ENCODE measurements at places on chromosomes 6 and 20.

- DNase-seq: no peak
Measured at GRCh38 chr6:26437550-26437949, 2.8 kb upstream of the BTN3A3 start.

DNA sequence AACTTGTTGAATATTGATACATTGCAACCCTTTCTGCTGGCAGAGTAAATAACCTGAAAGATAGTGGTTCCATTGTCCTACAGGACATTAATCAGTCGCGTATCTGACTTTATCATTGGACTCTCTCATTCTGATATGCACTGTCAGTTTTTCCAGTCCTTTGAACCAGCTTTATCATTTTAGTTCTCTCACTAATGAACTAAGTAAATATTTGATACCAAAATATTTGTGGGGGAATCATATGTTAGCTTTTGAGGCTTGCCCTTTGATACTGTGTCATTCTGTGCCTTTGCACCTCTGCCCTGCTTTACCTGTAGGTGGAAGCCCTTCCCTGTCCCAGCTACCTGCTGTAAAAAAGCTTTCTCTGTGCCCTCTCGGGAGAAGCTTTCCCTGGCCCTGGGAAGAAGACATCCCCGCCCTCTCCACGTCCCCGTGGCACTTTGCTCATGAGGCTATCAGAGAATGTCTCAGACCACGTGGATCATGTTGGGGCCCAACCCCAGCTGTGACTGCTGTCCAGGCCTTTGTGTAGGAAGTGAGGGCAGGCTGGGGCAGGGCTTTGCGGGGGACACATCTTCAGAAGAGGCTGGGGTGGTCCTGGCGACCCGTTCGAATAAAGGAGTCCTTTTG is 117.8 kb upstream of the NXT1 start:
- no peak for DNase-seq

- DNase-seq: no peak
Measured at GRCh38 chr20:7736336-7736735, 203.9 kb downstream of the HAO1 start.

DNA sequence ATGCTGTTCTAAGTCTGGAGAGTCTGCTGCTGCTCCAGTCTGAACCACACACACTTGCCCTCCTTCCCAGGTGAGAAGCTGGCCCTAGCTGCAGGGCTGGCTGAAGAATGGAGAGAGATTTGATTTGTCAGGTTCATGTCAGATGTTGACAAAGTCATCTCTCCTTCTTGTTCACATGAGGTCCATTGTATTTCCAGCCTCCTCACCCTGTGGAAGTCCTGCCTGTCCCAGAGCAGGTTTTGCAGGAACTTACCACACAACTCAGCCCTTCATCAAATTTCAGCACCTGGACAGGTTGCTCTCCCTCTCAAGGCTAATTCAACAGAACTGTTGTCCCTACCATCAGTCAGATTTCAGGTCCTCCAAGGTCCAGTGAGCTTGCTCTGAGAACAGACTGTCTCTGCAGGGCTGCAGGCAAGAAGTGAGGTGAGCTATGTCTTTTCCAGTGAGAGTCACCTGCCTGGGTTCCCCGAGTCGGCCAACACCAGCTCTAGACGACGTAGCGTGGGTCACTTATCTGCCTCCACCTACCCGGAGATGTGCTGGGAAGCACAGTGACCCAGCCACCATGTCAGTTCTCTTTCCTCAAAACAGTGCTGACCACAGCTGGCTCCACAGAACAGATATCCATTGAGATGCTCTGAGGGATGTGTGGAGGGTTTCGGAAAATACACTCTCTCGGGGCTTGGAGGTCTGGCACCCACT is 58.0 kb upstream of the CD93 start:
- DNase-seq: no peak

DNA sequence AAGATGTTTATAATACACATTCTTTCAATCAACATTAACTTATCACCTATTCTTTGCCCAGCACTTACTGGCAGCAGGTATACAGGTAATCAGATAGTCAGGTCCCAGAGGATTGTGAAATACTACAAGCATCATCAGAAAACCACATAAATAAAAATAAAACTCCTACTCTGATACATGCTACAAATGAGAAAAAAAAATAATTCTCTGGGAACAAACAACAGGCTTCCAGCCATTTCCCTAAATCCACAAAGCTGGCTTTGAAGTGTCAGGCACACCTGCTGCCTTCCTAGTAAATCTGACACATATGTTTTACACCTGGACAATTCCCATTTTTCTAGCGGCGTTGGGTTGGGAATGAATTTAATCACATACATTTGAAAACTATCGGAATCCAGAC is 384.5 kb upstream of the CDH4 start:
- DNase-seq: peak; percentile 33

DNA sequence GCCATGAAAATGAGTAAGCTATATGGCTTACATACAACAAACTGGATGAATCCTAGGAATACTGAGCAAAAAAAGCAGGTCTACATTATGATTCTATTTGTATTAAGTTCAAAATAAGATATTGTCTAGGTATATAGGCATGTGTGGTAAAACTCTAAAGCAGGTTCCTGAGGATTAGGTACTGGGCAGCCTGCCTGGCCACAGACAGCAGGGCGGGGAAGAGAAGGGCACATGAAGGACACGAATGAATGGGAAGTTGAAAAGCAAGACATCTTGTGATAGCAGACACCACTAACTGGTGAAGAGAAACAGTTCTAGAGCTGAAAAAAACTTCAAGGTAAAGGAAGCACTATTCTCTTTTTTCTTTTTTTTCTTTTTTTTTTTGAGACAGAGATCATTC is 72.6 kb upstream of the SLC4A11 start:
- DNase-seq: no peak

DNA sequence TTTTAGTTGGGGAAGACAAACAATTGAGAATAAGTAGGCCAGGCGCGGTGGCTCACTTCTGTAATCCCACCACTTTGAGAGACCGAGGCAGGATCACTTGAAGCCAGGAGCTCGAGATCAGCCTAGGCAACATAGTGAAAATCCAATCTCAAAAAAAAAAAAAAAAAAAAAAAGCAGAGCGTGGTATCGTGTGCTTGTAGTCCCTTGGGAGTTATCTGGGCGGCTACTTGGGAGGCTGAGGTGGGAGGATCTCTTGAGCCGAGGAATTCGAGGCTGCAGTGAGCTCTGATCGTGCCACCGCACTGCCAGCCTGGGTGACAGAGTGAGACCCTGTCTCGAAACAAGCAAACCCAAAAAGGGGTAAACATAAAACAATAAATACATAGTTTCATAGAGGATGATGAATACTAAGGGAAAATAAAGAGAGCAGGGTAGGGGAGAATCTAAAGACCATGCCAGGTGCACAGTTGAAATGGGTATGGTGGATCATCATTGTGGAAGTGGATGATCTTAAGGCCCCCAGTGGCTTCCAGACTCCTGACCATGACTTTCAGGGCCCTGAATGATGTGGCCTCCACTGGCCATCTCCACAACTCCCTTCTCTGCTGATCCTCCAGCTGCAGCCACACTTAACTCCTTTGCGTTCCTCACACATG is 947 bp downstream of the POFUT1 start:
- DNase-seq: no peak

DNA sequence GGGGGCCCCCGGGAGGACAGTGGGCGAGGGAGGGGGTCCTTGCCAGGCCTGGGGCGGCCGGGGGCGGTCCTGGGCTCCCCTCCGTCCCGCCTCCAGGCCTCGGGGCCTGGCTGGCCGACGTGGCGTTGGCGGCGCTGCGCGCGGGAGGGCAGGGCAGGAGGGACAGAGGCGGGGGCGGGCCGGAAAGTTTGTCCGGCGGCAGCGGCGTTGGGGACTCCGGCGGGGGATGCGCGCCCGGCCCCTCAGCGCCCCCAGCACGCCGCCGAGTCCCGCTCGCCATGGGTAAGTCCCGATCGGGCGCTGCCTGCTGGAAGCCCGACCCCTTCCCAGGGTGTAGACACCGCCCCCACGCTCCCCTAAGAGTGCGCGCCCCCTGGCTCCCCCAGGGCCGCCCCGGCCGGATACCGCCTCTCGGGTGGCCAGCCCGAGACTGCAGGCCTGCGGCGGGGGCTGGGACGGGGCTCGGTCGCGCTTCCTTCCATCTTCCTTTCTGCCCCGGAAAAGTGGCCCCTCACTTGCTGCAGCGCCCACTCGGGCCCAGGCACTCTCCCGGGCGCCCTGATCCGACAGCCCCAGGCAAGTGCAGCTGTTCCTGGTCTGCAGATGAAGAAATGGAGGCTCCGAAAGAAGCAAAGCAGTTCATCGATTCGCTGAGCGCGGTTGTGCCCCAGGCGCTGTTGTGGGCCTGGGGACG is at the start of gene SLC2A10:
Gene SLC2A10, plus strand, starts transcription at position 191 of the 694 bp plus-strand sequence. Its CDS starts 88 bp downstream, at position 279.
- no peak for DNase-seq

DNA sequence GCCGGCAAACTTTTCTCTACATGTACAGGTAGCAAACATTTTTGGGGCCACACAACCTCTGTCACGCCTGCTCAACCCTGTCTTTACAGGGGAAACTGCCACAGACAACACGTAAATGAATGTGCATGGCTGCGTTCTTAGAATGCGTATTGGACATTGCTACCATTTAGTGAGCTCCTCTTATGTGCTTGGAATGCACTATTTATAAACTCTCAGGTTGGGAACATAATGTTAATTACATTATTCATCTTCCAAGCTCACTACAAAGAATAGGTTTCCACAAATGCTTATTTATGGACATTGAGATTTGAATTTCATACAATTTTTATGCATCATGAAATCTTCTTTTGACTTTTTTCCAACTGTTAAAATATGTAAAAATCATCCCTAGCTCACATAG is 92.0 kb upstream of the RPS6KA2 start:
- DNase-seq: no peak

DNA sequence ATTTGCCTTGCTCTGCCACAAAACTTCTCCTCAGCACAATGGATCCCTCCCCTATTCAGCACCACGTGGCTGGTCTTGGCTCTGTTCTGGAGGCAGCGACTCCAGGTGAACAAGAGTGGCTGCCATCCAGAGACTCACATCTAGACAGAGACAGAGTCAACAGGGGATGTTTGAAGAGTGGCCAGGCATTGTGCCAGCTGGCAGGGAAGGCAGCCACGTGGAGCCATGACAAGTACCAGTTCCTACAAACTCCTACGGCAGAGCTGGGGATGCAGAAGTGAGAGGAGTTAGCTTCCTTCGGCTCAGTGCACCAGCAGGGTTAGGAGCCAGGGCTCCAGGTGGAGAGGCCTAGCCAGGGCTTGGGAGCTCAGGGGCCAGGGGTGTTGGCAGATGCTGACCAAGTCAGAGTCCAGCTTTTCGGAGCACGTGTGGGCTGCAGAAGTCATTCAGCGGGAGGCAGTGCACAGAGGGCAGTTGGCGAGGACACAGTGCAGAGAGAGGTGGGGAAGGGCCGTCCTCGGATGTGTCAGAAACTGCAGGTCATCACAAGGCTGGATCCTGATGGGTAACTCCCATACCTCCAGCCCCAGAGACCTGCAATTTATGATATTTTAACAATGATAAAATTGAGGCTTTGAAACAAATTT is 171.7 kb upstream of the PDE10A start:
- DNase-seq: peak; percentile 91

GRCh38 chr6:55734256-55734655 is 141.1 kb downstream of the BMP5 start:
- DNase-seq: no peak

DNA sequence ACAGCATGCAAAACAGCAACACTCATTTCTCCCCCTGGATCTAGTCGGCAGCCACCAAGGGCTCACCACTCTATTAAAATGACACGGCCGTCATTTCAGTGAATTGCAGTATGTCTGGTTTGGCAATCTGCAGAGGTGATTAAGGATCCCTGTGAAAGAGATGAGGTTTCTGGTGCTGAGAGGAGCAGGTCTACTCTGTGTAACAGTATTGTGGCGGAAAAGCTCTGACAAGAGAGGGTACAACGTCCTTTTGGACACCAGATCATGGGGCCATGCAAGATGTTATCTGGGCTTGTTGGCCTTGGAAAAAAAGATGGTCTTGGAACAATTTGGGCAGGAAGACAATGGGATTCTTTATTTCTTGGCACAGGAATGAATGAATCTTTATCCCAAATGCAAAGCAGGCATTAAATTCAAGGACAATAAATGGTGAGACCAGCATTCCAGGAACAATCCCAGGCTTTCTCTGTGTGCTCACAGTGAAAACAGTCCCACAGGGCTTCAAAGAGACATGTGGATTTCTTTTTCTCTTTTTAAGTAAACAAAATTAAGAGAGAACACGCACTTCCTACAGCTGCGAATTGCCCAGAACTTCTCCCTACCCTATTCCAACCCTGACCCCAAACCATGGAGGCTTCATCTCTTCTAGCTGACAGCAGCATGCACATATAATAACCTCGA is 33.7 kb upstream of the ADGRF1 start:
- DNase-seq: no peak

DNA sequence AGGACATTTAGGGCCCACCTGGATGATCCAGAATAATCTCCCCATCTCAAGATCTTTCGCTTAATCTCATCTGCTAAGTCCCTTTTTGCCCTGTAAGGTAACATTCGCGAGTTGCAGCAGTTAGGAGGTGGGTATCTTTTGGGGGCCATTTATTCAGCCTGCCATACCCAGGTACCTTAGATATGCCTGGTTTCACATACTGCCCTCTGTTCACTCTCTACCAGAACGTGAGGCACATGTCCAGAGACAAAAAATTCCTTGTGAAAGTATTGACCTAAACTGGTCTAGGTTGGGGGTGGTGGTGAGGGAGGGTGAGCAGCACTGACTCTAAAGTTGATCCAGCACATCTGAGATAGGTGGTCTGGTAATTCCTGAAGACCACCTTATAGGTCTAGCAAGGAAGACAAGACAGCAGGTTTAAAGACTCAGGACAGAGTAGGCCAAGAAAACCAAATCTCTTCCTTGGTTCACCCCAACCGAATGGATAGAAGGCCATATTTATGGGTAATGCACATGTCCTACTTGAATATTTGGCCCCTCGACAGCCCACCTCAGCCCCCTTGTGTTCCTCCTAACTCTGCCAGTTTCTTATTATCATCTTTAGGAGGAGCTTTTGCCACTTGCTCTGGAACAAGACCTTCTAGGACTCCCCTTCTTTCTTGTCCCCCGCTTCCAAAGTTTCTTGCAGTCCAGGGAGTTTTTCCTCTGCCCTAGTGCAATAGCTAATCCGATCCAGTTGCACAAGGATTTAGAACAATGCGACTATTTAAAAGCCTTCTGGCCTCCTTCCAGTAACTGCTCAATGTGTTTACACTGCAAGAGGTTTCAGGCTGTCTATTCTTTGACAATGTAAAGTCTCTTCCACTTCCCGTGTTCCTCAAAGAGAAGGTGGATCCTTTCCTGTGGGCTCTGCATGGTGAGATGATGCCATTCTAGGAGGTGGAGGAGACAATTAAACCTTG is 213.0 kb upstream of the LAMP5 start:
- peak; percentile 44 for DNase-seq

DNA sequence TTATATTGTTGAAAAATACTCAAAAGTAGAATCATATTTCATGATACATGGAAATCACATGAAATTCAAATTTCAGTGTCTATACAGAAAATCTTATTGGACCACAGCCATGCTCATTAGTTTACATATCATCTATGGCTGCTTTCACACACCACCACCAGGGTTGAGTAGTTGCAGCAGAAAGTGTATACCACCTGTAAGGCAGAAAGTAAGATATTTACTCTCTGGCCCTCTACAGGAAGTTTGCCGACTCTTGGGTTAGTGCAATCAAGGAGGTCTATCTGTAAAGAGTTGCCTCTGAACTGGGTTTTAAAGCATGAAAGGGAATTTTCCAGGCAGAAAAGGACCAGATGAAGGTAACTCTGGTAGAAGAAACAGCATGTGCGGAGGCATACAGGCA is 432.3 kb downstream of the DHX35 start:
- no peak for DNase-seq

Data from NCI-H774 (cell line).